Daoy (cell line): ENCODE measurements at places on chromosomes 7 and 10. TPM values are rescaled to one million over a fixed set of nuclear protein-coding genes. Genes with fewer than 3 reads are reported as not detected.

Gene SPDYE5
- not detected in 2 replicates for total RNA-seq

Gene CYP17A1
- total RNA-seq: not detected in 2 replicates

Gene RNF32
- 1.6 and 3.2 TPM in 2 replicates for total RNA-seq

Gene LRRN3
- 20.0 and 26.1 TPM in 2 replicates for total RNA-seq

Gene HKDC1
- total RNA-seq: 0.69 and 0.89 TPM in 2 replicates

Gene ZNF467
- total RNA-seq: 0.34 and 0.80 TPM in 2 replicates

Gene LIPM
- not detected in 2 replicates for total RNA-seq

Gene ARMH3
- total RNA-seq: 4.6 and 5.1 TPM in 2 replicates

Gene CYP3A7
- total RNA-seq: not detected in 2 replicates

Gene TUBAL3
- 0.23 and 0.54 TPM in 2 replicates for total RNA-seq

Gene CFAP43
- 0.24 and 0.69 TPM in 2 replicates for total RNA-seq

Gene FAM237B
- total RNA-seq: not detected in 2 replicates

Gene CFAP69
- 3.9 and 4.9 TPM in 2 replicates for total RNA-seq

Gene HSPB1
- total RNA-seq: 27.8 and 32.1 TPM in 2 replicates

Gene AGMO
- 0.06 TPM in 1 of 2 replicates, not detected in the other for total RNA-seq

Gene LDB3
- 0.45 TPM in 1 of 2 replicates, not detected in the other for total RNA-seq

Gene GRID2IP
- 0.09 TPM in 1 of 2 replicates, not detected in the other for total RNA-seq

Gene CAV1
- 465 and 514 TPM in 2 replicates for total RNA-seq

Gene TAS2R4
- total RNA-seq: 0.18 and 0.69 TPM in 2 replicates

Gene SEMA4G
- 0.57 and 0.69 TPM in 2 replicates for total RNA-seq

Gene FRMPD2
- total RNA-seq: not detected in 2 replicates

Gene NUTM2E
- under 0.01 TPM in 1 of 2 replicates, not detected in the other for total RNA-seq

Gene CH25H
- 0.80 TPM in 1 of 2 replicates, not detected in the other for total RNA-seq

Gene CSGALNACT2
- total RNA-seq: 2.7 and 4.1 TPM in 2 replicates
